ENCODE measurements at places on chromosomes 7 and 10. TPM values are rescaled to one million over a fixed set of nuclear protein-coding genes. Genes with fewer than 3 reads are reported as not detected.

DNA sequence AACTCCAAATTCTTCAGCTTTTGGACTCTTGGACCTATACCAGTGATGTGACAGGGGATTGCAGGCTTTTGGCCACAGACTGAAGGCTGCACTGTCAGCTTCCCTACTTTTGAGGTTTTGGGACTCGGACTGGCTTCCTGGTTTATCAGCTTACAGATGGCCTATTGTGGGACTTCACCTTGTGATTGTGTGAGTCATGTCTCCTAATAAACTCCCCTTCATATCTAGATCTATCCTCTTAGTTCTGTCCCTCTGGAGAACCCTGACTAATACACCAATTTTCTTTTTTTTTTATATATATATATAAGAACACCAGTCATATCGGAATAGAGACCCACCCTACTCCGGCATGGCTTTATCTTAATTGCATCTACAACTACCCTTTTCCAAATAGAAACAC, 166.8 kb downstream of the ETV1 start:
- no peak for DNase-seq

DNA sequence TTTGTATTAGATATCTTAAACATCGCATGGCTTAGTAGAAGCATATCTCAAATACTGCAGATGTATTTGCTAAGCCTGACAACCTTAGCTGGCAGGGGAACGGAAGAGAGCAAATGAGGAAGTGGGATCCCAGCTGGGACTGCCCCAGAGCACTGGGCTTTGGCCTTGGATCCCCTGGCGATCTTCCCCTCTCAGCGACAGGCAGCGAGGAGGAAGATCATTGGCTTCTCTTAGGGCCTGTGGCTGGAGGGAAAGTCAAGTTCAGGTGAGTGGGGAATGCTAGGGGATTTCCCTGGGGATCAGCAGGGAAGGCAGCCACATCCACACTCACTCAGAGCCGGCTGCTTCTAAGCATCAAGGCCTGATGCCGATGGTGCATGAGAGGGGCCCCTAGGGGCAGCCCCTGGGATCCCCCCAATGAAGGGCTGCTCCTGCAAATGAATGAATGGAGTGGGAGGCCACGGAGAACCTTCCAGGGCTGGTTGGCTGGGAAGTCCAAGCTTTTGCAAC, 42.0 kb downstream of the LYZL2 start:
- DNase-seq: no peak

GRCh38 chr7:146788008-146788407, 671.4 kb downstream of the CNTNAP2 start:
- DNase-seq: no peak

DNA sequence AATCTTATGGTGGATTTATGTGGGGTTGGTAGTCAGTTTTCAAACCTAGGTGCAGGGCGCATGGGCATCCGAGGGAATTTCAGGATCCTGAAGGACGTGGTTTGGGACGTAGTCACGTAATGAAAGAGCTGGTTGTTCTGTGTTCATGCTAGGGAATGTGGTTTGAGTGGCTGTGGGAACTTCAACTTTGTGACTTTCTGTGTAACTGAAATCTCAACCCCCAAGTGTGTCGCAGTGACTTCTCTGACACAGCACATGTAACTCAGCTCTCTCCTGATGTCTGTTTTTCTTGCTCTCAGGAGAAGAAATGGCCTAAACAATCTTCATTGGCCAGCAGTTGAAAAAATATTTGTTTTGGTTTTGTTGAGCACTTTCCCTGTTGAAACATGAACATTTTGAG, 199.0 kb downstream of the PTEN start:
- DNase-seq: no peak

GRCh38 chr7:72268796-72269195, 143.3 kb downstream of the CALN1 start:
- DNase-seq: no peak

- no peak for DNase-seq
Observed at GRCh38 chr7:70132226-70132851, 534.1 kb downstream of the AUTS2 start.

- DNase-seq: peak; percentile 97
Observed at GRCh38 chr10:79274279-79275104, 72.8 kb upstream of the PPIF start.

- DNase-seq: no peak
Observed at GRCh38 chr7:30351724-30352123, 67.3 kb downstream of the ZNRF2 start.

DNA sequence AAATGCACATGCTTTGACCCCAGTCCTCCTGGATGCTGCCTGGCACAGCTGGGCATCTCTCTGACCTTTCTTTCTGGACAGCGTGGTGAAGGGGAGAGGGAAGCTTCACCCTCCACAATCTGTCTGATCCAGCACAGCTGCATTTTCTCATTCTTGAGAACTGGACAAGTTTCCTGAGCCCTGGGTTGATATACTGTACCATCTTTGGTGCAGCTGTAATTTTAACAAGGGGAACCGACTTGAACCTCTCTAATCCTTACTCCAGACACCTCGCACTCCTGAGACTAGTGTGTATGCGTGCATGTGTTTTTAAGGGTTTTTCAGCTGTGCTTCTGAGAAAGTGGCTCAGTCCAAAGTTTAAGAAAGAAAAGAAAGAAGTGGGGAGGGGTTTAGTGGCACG, 655.7 kb downstream of the INHBA start:
- no peak for DNase-seq

DNA sequence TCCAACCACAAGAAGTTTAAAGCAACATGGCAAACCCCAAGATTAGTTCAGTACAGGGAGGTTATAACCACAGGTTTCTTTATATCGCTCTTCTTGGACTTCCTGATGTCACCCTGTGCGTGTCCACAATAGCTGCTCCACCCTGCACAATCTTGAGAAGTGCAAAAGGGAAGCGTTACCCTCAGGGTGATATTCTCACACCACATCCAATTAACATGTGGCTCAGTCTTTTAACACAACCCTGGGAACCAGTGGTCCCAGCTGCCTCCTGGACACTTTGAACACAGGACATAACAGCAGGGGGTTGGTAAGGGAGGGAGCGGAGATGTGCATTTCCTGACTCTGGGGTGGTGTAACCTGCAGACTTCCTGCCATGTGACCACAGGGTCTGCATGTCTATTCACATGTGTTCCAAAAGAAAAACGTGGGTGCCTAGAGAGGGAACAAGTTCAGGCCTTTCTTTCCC, 64.6 kb downstream of the GSAP start:
- no peak for DNase-seq

DNA sequence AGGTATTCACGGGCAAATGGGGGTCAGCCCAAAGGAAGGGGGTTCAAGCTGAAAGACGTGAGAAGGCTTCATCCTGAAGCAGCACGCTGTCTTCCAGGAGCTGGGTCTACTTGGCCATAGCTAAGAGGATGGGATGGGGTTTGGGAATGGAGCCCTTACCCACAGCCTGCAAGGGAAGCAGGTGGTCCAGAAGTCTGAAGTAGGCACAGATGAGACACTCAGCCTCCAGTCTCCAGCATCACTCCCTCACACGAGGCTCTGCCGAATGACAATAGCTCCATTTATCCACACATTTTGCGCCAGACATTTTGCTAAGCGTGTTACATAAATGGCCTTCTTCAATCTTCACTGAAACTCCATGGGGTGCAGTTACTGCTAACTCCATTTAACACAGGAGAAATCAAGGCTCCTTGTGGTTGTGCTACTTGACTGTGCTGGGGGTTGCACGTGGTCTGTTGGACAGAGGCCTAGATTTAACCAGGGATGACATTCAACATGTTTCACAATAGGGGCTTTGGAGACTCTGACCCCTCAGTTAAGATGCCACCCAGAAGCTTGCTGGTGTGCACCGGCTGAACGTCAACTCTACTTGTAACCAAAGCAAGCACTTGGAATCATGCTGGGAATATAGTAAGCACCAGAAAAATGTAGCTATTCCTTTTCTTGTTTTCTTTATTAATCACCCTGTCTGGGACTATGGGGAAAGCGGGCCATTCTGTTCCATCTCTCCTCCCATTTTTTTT, 85.3 kb downstream of the FAM241B start:
- DNase-seq: no peak

DNA sequence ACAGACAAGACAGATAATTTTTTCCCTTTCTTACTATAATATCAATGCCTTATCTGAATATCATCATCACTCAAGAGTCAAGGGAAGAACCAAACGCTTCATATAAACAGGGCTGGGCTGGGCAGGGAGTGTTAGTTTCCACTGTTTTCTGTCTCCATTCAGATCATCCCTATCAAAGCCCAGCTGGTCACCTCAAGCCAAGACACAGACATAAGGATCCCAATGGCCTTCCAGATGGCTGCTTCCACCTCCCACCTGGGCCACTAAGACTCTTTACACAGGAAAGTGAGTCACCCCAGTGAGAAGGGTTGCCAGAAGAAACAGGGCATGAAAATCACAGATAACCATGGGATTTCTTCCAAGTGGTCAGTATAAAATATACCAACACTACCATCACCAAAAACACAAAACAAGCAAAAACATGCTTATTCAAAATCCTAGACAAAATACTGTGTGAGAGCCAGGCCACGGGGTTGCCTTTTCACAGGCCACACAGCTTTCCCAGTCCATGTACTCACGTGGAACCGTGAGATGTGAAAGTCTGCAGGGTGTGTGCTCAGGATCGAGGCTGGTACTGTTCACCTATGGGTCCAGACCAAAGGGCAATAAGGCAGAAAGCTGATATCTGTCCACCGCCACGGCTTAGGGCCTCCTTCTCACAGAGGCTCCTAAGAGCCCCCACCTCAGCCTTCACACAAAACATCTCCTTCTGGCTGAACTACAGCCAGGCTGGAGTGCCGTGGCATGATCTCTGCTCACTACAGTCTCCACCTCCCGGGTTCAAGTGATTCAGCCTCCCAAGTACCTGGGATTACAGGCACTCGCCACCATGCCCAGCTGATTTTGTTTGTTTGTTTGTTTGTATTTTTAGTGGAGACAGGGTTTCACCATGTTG, 5.7 kb downstream of the PRSS1 start:
- DNase-seq: no peak

DNA sequence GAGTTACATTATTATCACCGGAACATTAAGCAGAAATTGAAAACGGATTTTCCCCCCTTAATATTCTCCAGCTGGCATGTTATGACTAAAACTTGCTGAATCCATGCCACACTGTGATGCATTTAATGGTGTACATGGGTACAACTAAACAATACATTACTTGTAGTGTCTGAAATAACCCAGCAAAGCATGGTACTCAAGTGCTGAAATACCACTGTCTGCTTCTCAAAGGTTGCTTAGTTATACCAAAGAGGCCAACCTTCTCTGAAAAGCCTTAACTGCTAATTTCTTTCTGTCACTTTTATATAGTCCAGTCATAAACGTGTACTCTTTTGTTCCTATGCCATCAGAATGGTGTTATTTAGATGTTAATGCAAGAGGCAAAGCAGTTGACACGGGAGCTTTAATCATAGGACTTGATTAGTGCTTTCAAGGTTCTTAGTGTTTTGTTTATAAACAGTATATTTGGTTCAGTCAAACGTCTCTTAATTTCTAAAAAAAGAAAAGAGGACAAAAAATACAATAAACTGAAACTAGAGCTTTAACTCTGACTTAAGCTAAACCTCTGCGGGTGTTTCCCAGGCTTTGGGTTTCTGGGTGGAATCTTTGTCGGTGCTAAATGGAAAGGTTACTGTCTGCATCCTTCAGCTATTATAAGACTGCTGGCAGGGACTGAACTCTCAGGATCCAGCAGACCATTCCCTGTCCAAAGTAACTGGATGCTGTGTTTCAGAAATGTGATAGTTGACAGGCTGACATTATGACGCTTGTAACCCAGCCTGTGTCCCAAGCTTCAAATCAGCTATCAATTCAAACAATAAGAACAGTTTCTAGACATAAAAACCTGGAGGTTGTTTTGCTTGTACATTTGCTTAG, 202.6 kb downstream of the PPP1R3A start:
- DNase-seq: no peak

DNA sequence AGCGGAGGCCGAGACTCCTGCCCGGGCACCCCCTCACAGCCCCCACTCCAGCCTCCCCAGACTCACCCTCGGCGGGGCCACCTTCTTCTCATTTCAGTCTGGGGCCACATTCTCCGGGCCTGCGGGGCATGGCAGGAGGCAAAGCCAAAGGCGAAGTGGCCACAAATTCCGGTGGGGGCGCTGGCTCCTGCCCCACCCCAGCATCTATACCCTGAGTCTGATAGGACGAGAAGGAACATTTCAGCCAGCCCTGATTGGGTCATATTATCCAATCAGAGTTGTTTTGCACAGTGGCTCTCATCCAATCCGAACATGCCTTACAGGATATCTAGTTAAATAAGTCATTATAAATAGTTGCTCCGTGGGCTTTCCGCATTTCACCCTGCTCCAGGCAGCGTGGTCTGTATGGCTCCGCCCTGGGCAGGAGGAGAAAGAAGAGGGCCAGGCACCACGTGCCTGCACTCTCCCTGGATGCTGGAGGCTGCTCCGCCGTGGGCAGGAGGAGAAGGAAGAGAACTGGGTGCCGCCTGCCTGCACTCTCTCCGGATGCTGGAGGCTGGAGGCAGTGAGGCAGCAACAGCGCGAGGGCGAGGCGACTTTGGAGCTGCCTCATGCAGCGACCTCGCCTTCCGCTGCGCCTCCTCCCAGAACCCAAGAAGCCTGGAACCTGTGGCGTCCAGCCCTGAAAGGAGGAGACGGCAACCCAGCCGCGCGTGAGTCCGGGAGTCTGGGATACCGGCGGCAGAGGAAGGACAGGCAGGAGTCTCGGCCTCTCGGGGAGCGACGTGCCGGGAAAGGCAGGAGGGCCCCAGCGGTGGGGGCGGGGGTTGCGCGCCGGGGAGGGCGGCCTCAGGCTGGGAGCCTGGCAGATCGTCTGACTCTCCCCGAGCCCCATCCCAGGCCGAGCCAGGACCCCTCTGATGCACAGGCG, 162.9 kb downstream of the ZNF33B start:
- peak; percentile 1 for DNase-seq

DNA sequence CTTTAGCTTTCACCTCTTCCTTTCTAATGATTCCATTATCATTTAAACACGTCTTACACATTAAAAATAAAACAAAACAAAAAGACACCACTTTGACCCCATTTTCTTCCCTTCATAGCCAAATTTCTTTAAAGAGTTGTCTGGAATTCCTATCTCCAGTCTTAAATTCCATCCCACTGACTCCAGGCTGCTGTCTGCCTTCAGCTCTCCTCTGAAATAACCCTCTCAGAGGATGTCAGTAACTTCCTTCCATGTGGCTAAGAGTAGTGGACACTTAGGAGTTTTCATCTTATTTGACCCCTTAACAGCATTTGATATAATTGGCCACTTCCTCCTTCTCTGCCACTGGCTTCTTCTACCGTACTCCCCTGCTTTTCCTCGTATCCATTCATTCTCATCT, 69.6 kb upstream of the MKX start:
- DNase-seq: no peak

- no peak for DNase-seq
Observed at GRCh38 chr10:1549591-1550290, 187.6 kb downstream of the ADARB2 start.

The ADCY1 gene
- 66.4 TPM for total RNA-seq

The SLC29A4 gene
- 13.3 TPM for total RNA-seq

The PTPRN2 gene
- 18.1 TPM for total RNA-seq

The PLCE1 gene
- 24.6 TPM for total RNA-seq

The FANK1 gene
- 19.1 TPM for total RNA-seq

The RBP4 gene
- 3.7 TPM for total RNA-seq

The RPEL1 gene
- total RNA-seq: not detected

The SH2D4B gene
- total RNA-seq: 0.20 TPM

The PNLIPRP2 gene
- 0.22 TPM for total RNA-seq
